ENCODE measurements at places on chromosomes 1 and 21.

GRCh38 chr1:116488071-116488470 lies 82.8 kb downstream of the CD58 start:
- H3K4me3 ChIP-seq = no peak overlapping the region
- no peak overlapping the region for H3K27ac ChIP-seq
- no peak for DNase-seq
- no peaks in the 10 kb centered on the region for H3K27me3 ChIP-seq
- H3K4me1 ChIP-seq = peaks cover 55% of the 10 kb centered on the region

DNA sequence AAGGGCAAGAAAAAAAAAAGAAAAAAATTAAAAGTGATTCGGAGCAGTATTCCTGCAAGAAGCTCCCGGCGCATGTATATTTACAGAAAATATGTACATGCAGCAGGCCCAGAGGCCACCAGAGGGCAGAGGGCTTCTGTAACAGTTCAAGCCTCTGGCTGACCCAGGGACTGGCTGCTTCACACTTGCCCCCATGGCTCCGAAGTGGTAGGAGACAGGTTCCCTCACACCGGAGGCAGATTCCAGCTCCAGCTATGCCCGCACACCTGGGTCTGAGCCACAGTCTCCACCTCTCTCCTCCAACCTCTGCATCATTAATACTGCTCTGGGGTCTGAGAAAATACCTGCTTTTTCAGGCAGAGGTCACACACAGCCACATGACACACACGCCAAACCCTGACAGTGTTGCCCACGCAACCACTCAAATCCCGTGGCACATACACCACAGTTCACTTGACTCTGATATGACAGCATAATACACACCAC lies 2.2 kb upstream of the ARHGAP30 start:
- no peaks in the 10 kb centered on the region for H3K27me3 ChIP-seq
- H3K36me3 ChIP-seq = no peaks in the 10 kb centered on the region
- H3K4me3 ChIP-seq = no peak overlapping the region
- peak; percentile 76 for DNase-seq
- no peak overlapping the region for H3K27ac ChIP-seq

GRCh38 chr1:82689217-82689616 lies 888.5 kb downstream of the ADGRL2 start:
- no peak overlapping the region for H3K4me3 ChIP-seq
- H3K4me1 ChIP-seq = no peaks in the 10 kb centered on the region
- H3K27ac ChIP-seq = no peak overlapping the region
- no peaks in the 10 kb centered on the region for H3K36me3 ChIP-seq

GRCh38 chr1:217524787-217525520 lies 105.9 kb downstream of the GPATCH2 start:
- H3K27me3 ChIP-seq = no peaks in the 10 kb centered on the region
- no peaks in the 10 kb centered on the region for H3K4me1 ChIP-seq

GRCh38 chr1:237383791-237384190 lies 341.8 kb downstream of the RYR2 start:
- H3K27ac ChIP-seq = no peak overlapping the region
- H3K4me3 ChIP-seq = no peak overlapping the region
- H3K4me1 ChIP-seq = no peaks in the 10 kb centered on the region
- no peaks in the 10 kb centered on the region for H3K27me3 ChIP-seq
- no peaks in the 10 kb centered on the region for H3K36me3 ChIP-seq
- DNase-seq = no peak

GRCh38 chr1:13646521-13646920 lies 53.5 kb upstream of the PRDM2 start:
- no peak overlapping the region for H3K4me3 ChIP-seq
- H3K36me3 ChIP-seq = no peaks in the 10 kb centered on the region
- no peak overlapping the region for H3K27ac ChIP-seq
- no peaks in the 10 kb centered on the region for H3K27me3 ChIP-seq

DNA sequence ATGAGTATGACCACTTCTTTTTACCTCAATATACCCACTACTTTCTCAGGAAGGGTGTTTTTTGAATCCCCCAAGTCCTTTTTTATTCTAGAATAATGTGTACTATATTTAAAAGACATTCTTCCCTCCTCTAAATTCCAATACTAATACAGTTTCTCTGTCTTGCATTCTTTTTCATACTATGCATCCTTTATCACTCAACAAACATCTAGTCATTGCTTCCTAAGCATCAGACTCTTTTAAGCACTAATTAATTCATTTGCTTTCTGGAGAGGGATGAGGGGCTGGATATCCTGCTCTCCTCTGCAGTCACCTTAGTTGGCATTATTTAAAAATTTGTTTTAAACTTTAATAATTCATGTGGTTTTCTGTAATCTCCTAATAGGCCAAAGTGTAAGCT lies 838.8 kb downstream of the KCNT2 start:
- H3K4me1 ChIP-seq = peaks cover 8% of the 10 kb centered on the region
- DNase-seq = no peak
- no peaks in the 10 kb centered on the region for H3K36me3 ChIP-seq
- H3K27me3 ChIP-seq = no peaks in the 10 kb centered on the region

DNA sequence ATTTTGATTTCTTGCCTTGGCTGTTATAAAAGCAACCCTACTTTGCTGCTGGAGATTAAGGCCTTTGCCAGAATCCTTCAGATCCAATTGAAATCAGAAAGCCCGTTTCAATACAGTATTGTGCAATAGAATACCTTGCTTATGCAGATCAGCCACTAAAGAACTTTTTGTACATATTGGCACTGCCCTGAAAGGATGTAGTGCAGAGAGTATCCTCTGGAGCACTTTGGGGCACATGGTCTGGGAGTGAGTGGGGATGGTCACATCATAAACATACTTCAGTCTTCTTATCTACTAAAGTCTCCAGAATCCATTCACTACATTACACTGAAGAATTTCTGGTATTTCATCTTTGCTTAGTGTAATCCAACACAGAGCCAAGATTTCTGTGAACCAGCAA lies 189.0 kb downstream of the CENPF start:
- DNase-seq = no peak
- H3K4me1 ChIP-seq = no peaks in the 10 kb centered on the region
- H3K27me3 ChIP-seq = no peaks in the 10 kb centered on the region
- H3K27ac ChIP-seq = no peak overlapping the region

GRCh38 chr21:36722370-36723368 lies 23.8 kb downstream of the SIM2 start:
- H3K4me1 ChIP-seq = no peaks in the 10 kb centered on the region
- peaks cover 51% of the 10 kb centered on the region for H3K27me3 ChIP-seq
- no peak overlapping the region for H3K27ac ChIP-seq
- no peak overlapping the region for H3K4me3 ChIP-seq
- DNase-seq = no peak

GRCh38 chr1:3683992-3684391 lies 31.7 kb downstream of the TP73 start:
- H3K4me3 ChIP-seq = no peak overlapping the region
- no peaks in the 10 kb centered on the region for H3K36me3 ChIP-seq
- no peak for DNase-seq
- no peaks in the 10 kb centered on the region for H3K4me1 ChIP-seq

GRCh38 chr1:48190881-48191280 lies 31.6 kb upstream of the SLC5A9 start:
- H3K36me3 ChIP-seq = no peaks in the 10 kb centered on the region
- no peak overlapping the region for H3K4me3 ChIP-seq
- no peak overlapping the region for H3K27ac ChIP-seq
- H3K27me3 ChIP-seq = no peaks in the 10 kb centered on the region
- H3K4me1 ChIP-seq = no peaks in the 10 kb centered on the region

DNA sequence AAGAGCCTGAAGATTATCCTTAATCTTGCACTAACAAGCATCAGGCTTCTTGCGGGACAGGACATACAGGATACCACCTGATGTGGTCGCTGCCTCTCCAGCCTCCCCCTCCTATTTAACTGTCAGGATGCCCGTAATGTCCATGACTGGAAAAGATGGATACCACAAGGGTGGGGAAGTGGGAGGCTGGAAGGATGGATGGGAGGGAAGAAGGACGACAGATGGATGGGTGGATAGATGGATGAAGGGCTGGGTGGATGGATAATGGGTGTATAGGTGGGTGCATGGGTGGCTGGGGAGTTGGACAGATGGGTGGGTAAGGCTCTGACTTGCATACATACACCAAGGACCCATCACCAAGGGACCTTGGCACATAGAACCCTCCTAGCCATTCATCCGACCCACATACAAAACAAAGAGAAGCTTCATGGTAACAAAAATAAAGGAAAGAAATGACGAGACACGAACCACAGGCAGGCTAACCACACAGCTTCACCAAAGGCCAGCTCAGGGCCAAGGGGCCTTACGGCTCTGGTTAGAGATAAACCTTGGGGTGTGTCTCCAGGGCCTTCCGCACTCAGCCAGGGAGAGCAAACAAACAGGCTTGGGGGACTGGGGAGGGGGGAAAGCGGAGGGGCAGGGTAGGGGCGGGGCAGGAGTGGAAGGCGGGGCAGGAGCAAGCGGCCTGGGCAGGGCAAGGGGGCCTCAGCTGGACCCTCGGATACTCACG lies 50.5 kb downstream of the HSPG2 start:
- no peak overlapping the region for H3K4me3 ChIP-seq
- peaks cover 8% of the 10 kb centered on the region for H3K36me3 ChIP-seq
- no peaks in the 10 kb centered on the region for H3K27me3 ChIP-seq
- H3K4me1 ChIP-seq = no peaks in the 10 kb centered on the region

GRCh38 chr1:67888216-67889106 lies 55.2 kb upstream of the GNG12 start:
- peaks cover 14% of the 10 kb centered on the region for H3K4me1 ChIP-seq
- DNase-seq = peak; percentile 15
- peak overlapping the region; percentile 93 for H3K27ac ChIP-seq
- H3K27me3 ChIP-seq = no peaks in the 10 kb centered on the region
- no peaks in the 10 kb centered on the region for H3K36me3 ChIP-seq

- no peaks in the 10 kb centered on the region for H3K4me1 ChIP-seq
- no peaks in the 10 kb centered on the region for H3K36me3 ChIP-seq
- H3K27me3 ChIP-seq = peaks cover 5% of the 10 kb centered on the region
- DNase-seq = peak; percentile 25
- peak overlapping the region; percentile 43 for H3K4me3 ChIP-seq
These were observed 31.4 kb downstream of the CLCA1 start for GRCh38 chr1:86499987-86500593.

GRCh38 chr21:43728154-43728466 lies 9.2 kb downstream of the PDXK start:
- H3K4me3 ChIP-seq = peak overlapping the region; percentile 65
- peaks cover 7% of the 10 kb centered on the region for H3K36me3 ChIP-seq
- no peaks in the 10 kb centered on the region for H3K27me3 ChIP-seq

All from SK-N-SH (cell line).